ENCODE measurements at places on chromosomes 3 and 15. TPM values are rescaled to one million over a fixed set of nuclear protein-coding genes. Genes with fewer than 3 reads are reported as not detected.

The ITGA11 gene
- under 0.01 TPM for total RNA-seq

The TM4SF18 gene
- not detected for total RNA-seq

The YEATS2 gene
- 39.4 TPM for total RNA-seq

The CNTN4 gene
- not detected for total RNA-seq

The ALDH1A2 gene
- total RNA-seq = 0.85 TPM

The NANOGP8 gene
- total RNA-seq = not detected

The TEX55 gene
- total RNA-seq = not detected

The ANKRD34C gene
- not detected for total RNA-seq

The CADPS gene
- 0.14 TPM for total RNA-seq

The BFSP2 gene
- not detected for total RNA-seq

The PRR20G gene
- not detected for total RNA-seq

The NUDT16 gene
- total RNA-seq = 8.5 TPM

The XCR1 gene
- not detected for total RNA-seq

The SLC7A14 gene
- under 0.01 TPM for total RNA-seq

The MKRN2OS gene
- total RNA-seq = 1.6 TPM

The GPR27 gene
- 1.6 TPM for total RNA-seq

The ZNF774 gene
- total RNA-seq = 8.5 TPM

The AP3B2 gene
- under 0.01 TPM for total RNA-seq

The TTLL13 gene
- 0.07 TPM for total RNA-seq

The HYKK gene
- total RNA-seq = 1.4 TPM

Data from nasal cavity respiratory epithelium epithelial cell of viscerocranial mucosa (primary cell).